NCI-H82 (cell line): ENCODE measurements at places on chromosomes 3 and 15.

GRCh38 chr3:116265320-116265695 is 180.0 kb downstream of the LSAMP start:
- DNase-seq = no peak

GRCh38 chr3:10471054-10471688 is 34.2 kb downstream of the ATP2B2 start:
- DNase-seq = peak; percentile 25

DNA sequence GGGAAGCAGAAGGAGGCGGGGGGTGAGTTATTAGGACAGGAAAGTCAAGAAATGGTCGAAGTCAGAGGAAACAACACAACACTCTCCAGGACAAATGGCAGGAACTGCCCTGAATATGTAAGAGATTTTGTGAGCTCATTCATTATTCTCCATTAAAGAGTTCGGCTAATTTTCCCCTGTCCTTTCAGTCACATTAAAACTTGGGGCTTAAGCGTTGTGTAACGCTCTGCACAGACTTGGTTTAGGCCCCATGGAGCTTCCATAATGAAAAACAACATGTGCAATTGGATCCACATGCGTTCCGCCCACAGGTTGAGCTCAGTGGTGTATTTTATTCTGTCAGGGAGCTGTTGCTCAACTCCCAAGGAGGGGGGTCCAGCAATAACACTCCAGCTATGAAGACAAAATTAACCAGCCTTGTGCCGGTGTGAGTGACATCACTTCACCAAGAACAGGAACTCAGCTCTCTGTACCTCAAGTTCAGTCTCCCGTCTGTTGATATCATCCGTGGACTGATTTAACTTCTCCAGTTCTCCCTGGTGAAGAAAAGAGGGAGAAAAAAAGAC is 2.3 kb downstream of the SH3BP5 start:
- DNase-seq = no peak

GRCh38 chr15:101827257-101827656 is 15.3 kb downstream of the OR4F15 start:
- no peak for DNase-seq

- no peak for DNase-seq
Observed at GRCh38 chr15:28919679-28920655, 34.2 kb downstream of the APBA2 start.

DNA sequence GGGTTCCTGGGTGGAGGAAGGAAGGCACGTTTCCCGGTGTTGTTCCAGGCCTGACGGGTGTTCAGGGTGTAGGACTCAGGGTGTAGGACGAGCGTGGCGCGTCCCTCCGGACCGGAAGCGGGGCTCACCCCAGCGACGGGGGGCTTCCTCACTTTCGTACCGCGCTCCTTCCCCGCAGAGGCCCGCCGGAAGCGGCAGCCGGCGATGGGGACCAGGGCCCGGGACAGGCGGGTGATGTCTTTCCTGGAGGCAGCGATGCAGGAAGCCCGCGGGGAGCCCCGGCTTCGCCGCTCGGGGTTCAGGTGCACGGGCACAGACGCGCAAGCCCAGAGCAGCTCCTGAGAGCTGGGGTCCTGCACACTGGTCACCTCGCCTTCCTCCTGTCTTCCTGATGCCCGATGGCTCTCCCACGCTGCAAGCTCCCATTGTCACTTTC is 13.4 kb downstream of the FOXL2NB start:
- no peak for DNase-seq

GRCh38 chr3:42739401-42740158 is 33.5 kb downstream of the CCDC13 start:
- DNase-seq = no peak

GRCh38 chr15:66756295-66756694 is 54.3 kb downstream of the SMAD6 start:
- no peak for DNase-seq

GRCh38 chr3:180679178-180680096 is at the start of gene CCDC39:
Gene CCDC39, minus strand, starts transcription at chr3:180679489. Its CDS starts 109 bp downstream, at chr3:180679380.
- peak; percentile 94 for DNase-seq

GRCh38 chr15:40080104-40080503 is 28.6 kb downstream of the BMF start:
- DNase-seq = no peak

GRCh38 chr3:83500931-83501330 is 1457.9 kb upstream of the CADM2 start:
- no peak for DNase-seq

DNA sequence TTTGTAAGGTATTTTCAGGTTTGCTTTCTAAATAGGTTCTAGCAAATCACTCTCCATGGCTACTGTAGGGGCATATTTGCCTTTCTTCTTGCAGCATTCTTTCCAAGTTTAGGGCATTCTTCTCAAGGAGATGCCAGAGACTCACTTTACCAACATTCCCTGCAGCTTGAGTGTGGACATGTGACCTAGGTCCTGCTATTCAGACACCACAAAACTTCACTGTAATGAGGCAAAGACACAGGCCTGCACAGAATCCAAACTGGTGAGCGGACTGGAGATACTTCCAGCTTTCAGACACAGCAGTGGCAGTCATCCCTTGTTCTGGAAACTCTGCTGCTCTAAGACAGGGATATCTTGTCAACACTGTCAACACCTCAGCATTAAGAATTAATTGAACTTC is 146.4 kb upstream of the PFN2 start:
- DNase-seq = no peak

DNA sequence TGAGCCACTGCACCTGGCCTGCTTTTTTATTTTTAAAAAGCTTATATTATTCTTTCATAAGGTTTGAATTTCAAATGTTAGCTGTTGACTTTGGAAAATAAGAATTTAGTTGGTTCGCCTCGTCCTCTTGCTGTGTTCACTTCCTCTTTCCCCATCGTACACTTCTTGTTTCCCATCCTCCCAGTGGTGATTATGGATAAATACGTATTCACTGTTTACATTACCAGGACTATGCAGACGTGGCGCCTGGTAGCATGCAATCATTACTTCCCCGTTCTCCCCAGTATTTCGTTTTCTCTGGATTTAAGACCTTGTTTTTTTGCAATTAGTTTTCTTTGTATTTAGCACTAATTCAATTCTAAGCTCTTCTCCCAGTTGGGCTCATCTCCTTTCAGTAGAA is 70.1 kb downstream of the LMLN start:
- DNase-seq = no peak

GRCh38 chr15:93195109-93195508 is 106.1 kb upstream of the RGMA start:
- DNase-seq = no peak

- DNase-seq = no peak
Observed at GRCh38 chr3:137947117-137947516, 62.8 kb upstream of the CLDN18 start.

DNA sequence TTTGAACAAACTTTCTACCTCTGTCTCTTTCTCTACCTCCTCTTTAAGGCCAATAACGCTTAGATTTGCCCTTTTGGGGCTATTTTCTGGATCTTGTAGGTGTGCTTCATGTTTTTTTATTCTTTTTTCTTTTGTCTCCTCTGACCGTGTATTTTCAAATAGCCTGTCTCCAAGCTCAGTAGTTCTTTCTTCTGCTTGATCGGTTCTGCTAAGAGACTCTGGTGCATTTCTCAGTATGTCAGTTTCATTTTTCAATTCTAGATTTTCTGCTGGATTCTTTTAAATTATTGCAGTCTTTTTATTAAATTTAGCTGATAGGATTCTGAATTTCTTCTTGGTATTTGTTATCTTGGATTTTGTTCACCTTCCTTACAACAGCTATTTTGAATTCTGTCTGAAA is 148.7 kb downstream of the RSRC1 start:
- DNase-seq = no peak

- DNase-seq = peak; percentile 65
Observed at GRCh38 chr3:15797642-15798303, at the start of gene ANKRD28. Gene ANKRD28, minus strand, starts transcription at chr3:15797979. Its CDS starts 1,458 bp downstream, at chr3:15796521.

DNA sequence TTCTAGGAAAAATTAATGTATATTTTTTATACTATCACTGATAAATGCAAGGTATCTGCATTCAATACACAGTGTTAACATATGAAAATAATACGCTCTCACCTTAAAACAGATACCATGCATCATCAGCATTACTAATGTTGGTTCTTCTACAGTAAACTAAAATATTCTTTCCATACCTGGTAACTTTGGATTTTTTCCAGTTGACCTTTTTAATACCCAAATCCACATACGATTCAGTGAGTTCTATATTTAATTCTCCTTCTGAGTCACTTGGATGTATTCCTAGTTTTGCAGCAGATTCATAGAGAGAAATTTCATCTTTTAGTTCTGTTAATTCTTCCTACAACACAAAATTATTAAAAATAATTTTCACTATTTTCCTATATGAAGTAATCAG is 29.9 kb downstream of the CEP152 start:
- DNase-seq = no peak

DNA sequence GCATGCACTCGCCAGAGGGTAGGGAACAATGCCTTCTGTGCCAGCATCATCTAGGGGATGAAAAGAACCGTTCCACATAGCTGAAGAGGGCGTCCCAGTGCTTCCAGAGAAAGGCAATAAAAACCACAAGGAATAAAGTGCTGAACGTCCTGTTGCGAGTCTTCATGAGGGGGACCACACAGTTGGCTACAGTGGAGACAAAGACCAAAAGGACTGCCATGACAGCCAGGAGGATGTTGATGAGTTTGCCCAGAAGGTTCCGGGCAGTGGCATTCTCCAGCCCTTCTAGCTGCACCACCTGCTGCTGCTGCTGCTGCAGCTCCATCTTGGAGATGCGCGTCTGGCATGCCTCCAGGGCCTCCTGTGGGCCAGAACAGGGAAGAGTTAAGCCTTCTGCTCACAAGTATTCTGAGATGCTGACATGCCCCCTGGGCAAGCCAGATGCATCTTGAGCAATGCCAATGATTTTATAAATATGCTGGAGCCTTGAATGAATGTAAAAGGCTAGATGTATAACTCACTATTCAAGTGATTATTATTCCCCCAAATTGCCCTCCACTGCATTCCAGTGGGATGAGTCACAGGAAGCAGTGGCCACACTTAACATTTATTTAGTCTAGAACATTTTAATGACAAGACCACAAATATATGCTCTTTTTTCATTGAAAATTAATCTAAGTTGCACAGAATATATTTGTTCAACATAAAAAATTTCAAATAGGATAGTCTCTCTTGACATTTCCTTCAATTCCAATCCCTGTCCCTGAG is 45.1 kb upstream of the PLXND1 start:
- DNase-seq = no peak

DNA sequence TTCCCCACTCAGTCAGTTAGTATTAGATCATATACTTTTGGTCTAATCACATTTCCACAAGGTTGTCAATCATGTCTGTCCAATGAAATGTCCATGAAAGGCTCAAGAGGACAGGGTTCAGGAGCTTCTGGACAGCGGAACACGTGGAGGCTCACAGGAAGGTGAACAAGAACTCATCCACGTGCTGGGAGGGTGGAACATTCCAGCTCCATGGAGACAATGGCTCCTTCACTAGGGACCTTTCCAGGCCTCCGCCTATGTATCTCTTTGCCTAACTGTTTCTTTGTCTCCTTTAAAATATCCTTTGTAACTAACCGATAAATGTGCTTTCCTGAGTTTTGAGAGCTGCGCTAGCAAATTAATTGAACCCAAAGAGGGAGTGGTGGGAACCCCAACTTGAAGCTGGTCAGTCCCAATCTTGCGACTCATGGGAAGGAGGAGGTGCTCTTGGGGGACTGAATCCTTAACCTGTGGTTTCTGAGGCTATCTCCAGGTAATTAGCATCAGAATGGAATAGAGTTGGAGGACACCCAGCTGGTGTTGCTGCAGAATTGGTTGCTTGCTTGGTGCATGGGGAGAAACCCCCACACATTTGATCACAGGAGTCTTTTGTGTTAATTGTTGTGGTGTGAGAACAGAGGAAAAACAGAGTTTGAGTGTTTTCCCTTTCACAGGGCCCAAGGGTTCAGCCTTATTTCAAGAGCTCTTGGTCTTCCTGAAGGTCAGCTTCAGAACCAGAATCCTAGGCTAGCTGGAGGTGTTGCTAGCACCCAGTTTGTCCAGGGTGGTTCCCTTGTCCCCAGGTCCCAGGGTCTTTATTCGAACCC is 3.0 kb upstream of the TKT start:
- DNase-seq = no peak

GRCh38 chr3:17500618-17501017 is 241.8 kb downstream of the TBC1D5 start:
- no peak for DNase-seq

GRCh38 chr15:71118881-71119632 is 3.8 kb downstream of the THSD4 start:
- DNase-seq = no peak

GRCh38 chr3:184783319-184783718 is 28.6 kb upstream of the VPS8 start:
- DNase-seq = no peak

DNA sequence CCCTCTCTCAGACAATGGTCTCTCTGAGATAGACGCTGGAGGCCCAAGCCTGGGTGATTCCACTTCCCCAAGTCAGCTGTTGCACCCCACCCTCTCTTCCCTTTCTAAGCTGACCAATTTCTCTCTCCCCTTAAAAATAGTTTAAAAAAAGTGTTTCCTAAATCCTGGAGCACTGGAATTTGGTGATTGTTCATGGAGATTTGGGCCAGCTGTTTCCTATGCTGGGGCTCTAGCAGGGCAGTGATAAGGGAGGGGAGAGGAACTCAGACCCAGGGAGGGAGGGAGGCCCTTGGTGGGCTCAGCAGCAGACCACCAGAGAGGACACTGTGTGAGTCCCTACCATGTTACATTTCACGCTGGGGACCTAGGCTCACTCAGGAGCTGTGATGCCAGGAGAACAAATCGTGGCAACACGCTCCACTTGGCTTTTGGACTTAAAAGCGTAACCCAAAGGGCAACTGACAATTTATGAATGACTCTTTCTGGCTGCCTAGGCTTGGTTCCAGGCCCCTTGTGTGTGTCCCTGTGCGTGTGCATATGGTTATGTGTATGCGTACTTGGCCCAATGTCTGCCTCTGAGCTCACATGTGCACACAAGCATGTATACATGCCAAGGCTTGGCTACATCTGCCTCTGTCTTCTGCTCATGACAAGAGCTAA is 59.8 kb upstream of the INSYN1 start:
- no peak for DNase-seq

- DNase-seq = peak; percentile 30
Observed at GRCh38 chr3:141385406-141386125, 17.3 kb downstream of the ZBTB38 start.
